Epithelial cell of prostate (primary cell): ENCODE measurements at places on chromosomes 12 and 14.

- DNase-seq = no peak
Measured at GRCh38 chr12:1918884-1919236, 408 bp upstream of the CACNA2D4 start.

DNA sequence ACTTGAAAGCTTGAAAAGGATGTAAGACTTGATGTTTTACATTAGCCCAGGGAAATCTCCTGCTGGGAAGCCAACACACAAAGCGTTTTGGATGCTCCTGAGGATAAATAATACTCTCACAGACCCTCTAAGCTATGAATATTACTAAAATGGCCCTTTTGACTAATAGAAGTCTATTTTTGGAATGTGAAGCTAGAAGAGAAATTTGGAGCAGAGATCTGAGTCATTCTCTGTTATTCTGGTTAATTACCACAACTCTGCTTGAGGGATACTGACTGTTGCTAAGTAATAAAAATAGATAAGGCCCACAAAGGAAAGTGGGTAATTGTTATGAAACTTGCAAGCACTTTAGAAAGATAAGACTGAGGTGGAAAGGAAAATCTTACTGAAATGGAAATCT lies 346.2 kb upstream of the STXBP6 start:
- DNase-seq = no peak

GRCh38 chr12:57128519-57129247 lies 400 bp downstream of the LRP1 start:
- no peak for DNase-seq

- no peak for DNase-seq
Measured at GRCh38 chr12:3303410-3304136, 187.4 kb upstream of the PRMT8 start.

DNA sequence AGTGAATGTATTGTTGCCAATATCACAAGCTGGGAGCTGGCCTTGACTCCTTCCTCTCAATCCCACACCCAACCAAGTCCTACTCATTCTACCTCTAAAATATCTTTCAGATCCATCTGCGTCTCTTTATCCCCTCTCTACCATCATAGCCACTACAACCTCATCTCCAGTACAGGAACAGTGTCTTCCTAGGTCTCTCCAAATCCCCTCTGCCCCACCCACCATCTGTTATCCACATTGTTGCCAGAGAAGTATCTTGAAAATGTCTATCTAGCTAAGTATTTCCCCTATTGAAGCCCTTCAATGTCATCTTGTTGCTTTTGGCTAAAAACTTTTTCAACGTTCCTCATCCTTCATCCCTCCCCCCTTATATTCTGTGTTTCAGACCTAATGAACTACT lies 244.7 kb downstream of the C12orf75 start:
- DNase-seq = no peak

GRCh38 chr14:90857866-90858265 lies 41.6 kb upstream of the TTC7B start:
- DNase-seq = no peak

GRCh38 chr12:13278249-13278787 lies 81.8 kb downstream of the EMP1 start:
- no peak for DNase-seq

DNA sequence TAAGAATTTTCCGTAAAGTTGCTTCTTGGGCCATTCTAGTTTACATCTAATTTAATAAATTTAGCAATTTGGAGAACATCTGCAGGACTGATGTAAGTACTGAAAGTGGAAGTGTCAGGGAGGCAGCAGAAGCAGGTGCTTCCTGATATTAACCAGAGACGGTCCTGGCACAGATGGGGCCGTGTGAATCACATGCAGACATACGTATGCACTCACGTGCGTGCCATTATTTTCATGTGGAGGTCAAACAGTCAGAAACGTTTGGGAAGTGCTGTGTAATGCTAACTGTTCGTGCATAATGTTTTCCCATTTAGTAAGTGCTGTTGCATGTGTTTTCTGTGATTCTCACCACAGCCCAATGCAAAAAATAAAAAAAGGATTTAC lies 87.8 kb upstream of the DYNC1H1 start:
- no peak for DNase-seq

GRCh38 chr12:103851127-103851526 lies 10.1 kb upstream of the NT5DC3 start:
- no peak for DNase-seq

DNA sequence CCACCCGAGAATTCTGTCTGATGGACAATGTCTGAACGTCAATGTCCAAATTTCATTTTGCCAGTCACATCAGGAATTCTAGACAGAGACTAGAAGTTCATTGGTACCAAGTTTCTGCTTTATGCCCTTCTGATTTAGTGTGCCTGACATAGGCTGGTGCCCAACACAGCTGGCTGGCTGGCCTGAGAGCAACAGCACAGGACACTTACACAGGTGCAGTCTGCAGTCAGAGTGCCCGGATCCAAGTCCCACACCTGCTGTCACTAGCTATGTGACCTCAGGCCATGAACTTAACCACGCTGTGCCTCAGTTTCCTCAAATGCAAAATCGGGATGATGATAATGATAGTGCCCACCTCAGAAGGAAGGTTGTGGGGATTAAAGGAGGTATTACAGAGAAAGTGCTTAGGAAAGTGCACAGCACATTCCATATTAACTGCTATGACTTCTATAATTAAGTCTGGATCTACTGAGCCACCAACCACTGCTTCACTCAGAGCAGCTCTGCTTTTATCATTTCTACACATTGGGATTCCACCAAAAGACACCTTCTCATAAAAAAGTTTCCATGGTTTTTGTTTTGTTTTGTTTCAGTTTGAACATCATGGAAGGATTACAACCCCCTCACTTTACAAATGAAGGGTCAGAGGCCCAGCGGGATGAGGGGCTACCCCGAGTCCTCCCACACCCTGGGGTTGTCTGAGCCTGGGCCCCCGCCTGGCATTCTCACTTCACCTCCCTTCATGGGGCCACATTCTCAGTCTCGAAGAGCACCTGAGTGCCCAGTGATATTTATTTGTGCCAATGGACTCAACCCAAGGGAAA lies 168.8 kb upstream of the BCL2L14 start:
- DNase-seq = no peak

GRCh38 chr14:104326848-104327247 lies 188.5 kb downstream of the KIF26A start:
- no peak for DNase-seq

- DNase-seq = no peak
Measured at GRCh38 chr14:64478634-64479250, 13.4 kb downstream of the AKAP5 start.

DNA sequence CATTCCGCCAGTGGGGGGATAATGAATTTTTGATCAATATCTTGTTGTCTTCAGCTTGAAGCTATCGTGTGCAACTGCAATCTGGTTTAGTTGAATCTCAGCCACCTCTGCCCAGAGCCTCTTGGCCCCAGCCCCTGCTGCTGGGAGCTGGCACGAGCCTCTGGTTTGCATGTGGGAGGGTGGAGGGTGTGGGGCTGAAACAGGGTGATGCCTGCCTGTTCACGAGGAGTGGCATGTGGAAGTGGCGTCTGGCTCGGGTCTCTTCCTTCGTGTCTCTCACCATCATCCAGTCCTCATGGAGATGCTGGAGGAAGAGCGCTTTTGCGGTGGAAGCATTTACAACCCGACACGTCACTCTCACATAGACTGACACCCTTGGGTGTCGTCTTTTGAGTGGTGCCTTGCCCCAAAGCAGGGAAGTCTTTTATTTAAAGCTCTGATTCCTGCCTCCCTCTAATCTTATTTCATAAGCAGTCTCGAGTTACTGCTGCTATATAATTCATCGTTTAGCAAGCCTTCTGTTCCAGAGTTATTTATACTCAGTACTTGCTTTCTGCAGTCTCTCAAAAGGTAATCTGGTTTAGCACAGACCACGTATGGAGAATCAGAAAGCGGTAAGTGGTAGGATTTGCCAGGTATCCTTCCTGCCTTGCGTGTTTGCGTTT lies 64.5 kb downstream of the AACS start:
- DNase-seq = no peak

DNA sequence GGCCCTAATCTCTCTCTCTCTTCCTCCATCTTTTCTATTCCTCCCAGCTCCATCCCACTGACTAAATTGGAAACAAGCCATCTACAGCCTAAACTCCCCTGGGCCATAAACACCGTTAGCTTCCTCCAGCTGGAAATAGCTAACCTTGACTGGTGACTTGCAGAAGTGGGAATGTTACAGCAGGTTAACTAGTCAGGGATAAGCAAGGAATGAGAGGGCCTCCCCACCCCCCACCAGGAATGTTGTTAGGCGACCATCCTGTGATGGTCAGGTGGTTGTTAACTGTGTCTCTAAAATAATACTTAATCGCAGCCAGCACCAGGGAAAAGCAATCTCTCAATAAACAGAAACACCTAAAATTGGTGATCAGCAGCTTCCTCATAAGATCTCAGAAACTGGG lies 40.8 kb downstream of the MIS18BP1 start:
- DNase-seq = no peak

GRCh38 chr12:69330475-69331473 lies 17.4 kb upstream of the LYZ start:
- no peak for DNase-seq

DNA sequence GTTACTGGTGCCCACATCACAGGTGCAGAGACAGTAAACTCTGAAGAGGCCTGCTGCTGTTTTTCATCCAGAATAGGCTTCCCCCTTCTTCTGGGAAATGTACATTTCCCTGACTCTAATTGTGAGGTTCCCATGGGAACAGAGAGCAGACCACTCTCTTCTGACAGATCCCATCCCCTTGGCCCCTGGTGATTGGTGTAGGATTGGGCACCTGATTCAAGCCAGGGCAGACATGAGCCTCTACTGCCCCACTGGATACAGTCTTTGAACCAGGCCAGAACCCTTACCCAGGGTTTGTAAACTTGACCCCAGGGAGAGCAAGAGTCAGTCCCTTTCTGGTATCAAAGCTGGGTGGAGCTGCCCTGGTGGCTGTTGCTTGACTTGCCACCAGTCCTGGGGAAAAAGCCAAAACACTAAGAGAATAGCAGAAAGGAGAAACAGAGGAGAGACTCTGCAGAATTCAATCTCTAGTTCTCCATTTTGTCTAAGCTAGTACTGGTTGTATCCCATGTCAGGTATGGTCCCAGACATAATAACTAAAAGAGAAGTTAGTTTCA lies 14.8 kb upstream of the NFYB start:
- no peak for DNase-seq

GRCh38 chr12:71704920-71705319 lies 19.0 kb downstream of the TMEM19 start:
- no peak for DNase-seq

DNA sequence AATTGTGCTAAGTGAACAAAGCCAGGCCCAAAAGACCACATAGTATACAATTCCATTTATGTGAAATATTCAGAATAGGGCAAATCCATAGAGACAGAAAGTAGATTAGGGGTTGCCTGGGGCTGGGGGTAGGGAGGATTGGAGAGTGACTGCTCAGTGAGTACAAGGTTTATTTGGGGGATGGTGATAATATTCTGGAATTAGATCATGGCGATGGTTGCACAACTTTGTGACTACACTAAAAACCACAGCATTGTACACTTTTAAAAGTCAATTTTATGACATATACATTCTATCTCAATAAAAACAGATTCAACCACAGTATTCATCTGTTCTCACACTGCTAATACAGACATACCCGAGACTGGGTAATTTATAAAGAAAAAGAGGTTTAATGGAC lies 68.7 kb upstream of the MAP1LC3B2 start:
- DNase-seq = no peak

GRCh38 chr12:50569321-50569720 lies 64.5 kb downstream of the DIP2B start:
- DNase-seq = no peak

DNA sequence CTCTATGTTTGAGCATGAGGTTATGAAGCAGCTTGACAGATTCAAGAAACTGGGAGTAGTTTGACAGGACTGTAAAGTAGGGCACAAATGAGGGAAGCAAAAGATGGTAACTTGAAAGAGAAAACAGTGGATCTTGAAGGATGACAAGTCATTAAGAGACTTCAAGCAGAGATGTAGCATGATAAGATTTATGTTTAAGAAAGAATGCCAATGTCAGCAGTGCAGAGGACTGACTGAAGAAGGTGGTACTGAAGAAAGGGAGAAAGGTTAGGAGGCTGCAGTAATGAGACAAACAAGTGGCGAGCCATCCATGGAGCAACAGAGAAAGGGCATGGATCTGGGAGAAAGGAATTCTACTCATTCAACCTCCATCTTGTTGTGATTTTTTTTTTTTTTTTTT lies 120.2 kb upstream of the RAP1B start:
- DNase-seq = no peak

- DNase-seq = peak; percentile 99
Measured at GRCh38 chr12:94621662-94622359, 28.5 kb downstream of the TMCC3 start.

GRCh38 chr14:69535230-69535848 lies 39.3 kb downstream of the CCDC177 start:
- DNase-seq = no peak

DNA sequence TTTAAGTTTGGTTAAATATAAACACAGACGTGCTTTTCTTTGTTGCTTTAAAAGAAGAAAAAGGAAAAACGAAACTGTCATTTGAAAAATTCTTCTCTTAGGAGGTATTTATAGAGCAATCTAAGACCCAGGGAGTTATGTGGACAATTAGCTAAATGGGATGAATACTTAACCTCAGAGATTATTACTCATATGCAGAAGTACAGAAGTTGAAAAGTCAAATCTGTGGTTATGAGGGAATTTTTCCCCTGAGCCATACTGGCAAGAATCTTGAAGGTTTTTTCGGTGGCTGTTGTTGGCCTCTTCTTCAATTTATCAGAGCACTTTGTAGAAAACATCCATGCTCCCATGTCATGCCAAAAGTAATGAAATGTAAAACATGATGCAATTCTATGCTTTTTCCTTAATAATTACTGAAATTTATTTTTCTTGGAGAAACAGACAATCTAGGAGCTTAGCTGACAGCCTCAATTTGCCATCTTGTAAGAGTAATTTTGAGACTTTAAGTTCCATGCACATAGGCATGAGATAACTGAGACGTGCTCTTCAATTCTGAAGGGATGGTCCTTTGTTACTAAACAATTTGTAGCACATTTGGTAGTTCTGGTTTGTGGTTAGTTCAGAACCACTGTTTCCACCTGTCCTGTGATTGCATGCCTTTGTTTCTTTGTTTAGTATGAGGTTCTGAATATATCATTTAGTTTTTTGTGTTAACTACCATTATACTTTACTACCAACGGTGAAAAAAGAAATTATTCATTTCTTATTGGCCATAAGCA lies 126.6 kb downstream of the BCAT1 start:
- no peak for DNase-seq

DNA sequence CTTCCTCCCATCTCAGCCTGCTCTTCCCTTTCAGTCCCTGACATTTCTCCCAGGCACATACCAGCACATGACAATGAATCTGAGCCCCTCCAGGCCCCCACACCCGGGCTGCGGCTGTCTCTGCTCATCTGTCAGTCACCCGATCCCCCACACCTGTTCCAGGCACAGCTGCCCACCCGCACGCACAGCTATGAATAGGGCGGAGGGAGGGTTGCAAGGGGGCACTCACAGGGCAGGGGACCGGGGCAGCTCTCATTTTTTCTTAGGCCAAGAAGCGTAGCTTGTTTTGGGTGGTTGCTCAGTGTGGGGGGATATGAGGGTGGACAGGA lies 43.7 kb upstream of the TSPAN9 start:
- no peak for DNase-seq

- DNase-seq = no peak
Measured at GRCh38 chr14:94921882-94922585, 152.1 kb upstream of the GSC start.
